Glutamatergic neuron (in vitro differentiated cells): ENCODE measurements at places on chromosomes 2 and 18.

GRCh38 chr2:18610651-18611050, 21.3 kb upstream of the NT5C1B start:
- no peak for DNase-seq

GRCh38 chr2:121649149-121649595, at the start of gene CLASP1:
Gene CLASP1, minus strand, starts transcription at chr2:121649462. Its CDS starts 43,567 bp downstream, at chr2:121605895.
- DNase-seq: peak; percentile 80

DNA sequence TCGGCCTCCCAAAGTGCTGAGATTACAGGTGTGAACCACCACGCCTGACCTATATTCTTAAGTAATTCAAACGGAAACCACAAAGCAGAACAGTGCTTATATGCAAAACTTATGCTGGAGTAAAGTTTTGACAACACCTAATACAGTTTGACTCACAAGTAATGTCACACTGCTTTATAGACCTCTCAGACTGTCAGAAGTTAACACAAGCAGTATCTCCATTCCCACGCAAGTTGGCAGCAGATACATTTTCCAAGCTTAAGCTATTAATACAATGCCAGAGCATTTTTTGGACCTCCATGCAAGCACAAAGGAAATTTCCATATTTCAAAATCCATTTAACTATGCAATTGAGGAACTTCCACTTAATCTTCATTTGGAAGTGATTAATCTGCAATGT, 21.0 kb upstream of the SANBR start:
- no peak for DNase-seq

- peak; percentile 23 for DNase-seq
Measured at GRCh38 chr18:65788373-65788772, 37.6 kb downstream of the CDH7 start.

GRCh38 chr2:18901242-18901641, 311.9 kb upstream of the NT5C1B start:
- no peak for DNase-seq

DNA sequence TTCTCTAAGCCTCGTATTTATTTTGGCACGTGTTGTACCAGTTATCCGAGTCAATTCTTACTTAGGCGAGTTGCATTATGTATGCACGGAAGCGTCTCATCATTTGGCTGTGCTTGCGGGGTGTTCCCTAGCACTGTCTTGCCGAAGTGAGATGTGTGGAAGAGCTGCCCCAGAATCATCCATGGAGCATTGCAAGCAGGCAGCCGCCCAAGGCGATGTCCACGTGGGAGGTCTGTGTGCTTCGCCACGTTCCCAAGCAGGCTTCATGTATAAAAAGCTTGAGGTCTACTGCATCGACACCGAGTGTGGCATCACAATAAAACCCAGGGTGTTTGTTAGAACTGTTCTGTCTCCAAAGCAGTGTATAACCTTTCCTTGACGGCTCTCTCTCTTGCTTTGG, 849.9 kb downstream of the DCDC2C start:
- DNase-seq: no peak

GRCh38 chr2:46943881-46944798, 28.5 kb upstream of the MCFD2 start:
- DNase-seq: no peak

DNA sequence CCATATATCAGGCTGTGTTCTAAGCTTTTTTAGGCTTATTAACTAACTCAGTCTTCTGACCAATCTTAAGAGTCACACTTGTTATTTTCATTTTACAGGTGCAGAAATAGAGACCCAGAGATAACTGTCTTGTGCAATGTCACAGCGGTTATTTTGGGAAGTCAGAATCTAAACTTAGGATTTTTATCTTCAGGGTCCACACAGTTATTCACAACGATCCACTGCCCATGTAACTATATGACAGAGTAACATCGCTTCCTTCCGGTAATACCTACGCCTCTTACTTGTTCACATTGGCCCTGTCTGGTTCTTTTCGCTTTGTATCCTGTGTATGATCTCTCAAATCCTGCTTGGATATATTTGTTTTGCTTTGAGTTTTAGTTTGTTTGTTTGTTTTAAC, 631.7 kb downstream of the LRP1B start:
- no peak for DNase-seq

DNA sequence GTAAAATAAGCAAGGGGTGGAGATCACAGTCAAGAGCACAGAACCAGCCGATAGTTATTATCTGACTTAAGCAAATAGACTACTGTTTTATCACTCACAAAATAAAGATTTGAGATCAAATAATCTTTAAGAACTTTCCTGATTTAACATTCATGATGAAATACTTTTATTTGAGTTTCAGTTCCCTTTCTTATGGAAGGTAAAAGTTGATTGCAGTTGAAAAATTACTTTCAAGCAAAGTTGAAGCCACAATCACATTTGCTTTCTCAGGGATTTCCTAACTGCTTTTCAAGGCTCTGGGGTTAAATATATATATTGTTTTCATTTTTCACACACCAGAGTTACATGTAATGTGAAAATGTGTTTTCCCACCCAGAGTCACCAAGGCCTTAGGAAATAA, 599.5 kb downstream of the KCNJ3 start:
- DNase-seq: no peak
